ENCODE measurements at places on chromosomes 6 and 20.
A peak's percentile ranks its signal among the peaks of the same experiment; 100 is the strongest.

DNA sequence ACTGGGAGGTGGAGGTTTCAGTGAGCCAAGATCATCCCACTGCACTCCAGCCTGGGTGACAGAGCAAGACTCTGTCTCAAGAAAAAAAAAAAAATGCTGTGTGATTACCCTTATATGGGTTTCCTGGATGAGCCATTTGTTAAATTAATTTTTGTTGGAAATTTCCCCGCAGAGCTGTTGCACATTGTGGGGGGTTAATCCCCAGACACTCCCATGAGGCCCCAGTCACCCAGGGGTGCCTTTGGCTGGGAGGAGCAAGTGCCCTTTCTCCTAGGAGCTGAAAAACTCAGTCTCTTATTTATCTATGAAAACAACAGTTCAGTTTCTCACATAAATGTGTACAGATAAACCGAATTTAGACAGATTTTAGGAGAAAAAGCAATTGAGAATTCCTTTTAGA, 4.7 kb upstream of the DEFB132 start:
- no peak for DNase-seq

DNA sequence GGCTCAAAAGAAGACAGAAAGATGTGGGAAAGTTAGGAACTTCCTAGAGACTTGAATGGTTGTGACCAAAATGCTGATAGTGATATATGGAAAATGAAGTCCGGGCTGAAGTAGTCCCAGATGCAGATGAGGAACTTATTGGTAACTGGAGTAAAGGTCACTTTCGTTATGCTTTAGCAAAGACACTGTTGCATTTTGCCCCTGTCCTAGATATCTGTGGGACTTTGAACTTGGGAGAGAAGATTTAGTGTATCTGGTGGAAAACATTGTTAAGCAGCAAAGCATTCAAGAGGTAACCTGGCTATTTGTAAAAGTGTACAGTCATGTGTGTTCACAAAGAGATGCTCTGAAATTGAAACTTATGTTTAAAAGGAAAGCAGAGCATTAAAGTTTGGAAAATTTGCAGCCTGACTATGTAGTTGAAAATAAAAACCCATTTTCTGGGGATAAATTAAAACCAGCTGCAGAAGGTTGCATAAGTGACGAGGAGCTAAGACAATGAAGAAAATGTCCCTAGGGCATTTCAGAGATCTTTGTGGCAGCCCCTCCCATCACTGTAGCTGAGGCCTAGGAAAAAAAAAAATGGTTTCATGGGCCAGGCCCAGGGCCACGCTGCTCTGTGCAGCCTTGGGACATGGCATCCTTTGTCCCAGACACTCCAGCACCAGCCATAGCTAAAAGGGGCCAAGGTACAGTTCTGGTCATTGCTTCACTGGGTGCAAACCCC, 1692.2 kb downstream of the HACE1 start:
- no peak for DNase-seq

- peak; percentile 67 for DNase-seq
Observed at GRCh38 chr6:26660000-26660361, 435 bp upstream of the ZNF322 start.

DNA sequence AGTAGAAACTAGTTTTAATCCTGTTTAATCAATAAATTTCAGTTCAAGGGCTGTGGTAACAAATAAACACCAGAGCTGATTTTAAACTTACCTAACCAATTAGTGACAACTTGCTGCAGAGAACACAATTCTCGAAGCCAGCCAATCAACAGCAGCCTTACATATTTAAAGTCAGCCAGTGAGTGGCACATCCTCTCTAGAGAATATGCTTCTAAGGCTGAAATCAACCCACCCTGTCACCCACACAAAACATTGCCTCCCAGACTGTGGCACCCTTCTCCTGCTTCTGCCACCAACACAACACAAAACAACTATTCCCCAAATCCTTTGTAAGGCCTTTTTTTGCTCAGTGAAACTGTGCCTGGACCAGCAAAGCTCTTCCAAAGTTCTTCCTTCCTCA, 306.0 kb downstream of the EYA4 start:
- DNase-seq = peak; percentile 47

GRCh38 chr6:158040051-158040803, 58.6 kb downstream of the SYNJ2 start:
- no peak for DNase-seq

DNA sequence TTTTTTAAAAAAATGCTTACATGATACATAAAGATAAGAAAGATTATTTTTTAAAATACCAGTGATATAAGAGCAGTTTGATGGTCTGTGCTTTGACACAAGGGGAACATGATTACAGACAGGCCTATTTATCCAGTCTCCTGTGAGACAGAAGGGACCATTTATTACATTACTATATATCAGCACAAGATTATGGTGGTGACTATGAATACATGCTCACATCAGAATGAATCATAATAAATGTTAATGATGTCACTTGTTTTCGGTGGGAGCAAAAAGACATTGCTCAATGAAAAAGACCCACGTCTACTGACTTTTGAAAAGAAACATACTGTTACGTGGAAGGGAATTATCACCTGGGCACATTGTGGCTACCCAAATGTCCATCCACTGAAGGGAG, 455.1 kb downstream of the CDC5L start:
- no peak for DNase-seq

DNA sequence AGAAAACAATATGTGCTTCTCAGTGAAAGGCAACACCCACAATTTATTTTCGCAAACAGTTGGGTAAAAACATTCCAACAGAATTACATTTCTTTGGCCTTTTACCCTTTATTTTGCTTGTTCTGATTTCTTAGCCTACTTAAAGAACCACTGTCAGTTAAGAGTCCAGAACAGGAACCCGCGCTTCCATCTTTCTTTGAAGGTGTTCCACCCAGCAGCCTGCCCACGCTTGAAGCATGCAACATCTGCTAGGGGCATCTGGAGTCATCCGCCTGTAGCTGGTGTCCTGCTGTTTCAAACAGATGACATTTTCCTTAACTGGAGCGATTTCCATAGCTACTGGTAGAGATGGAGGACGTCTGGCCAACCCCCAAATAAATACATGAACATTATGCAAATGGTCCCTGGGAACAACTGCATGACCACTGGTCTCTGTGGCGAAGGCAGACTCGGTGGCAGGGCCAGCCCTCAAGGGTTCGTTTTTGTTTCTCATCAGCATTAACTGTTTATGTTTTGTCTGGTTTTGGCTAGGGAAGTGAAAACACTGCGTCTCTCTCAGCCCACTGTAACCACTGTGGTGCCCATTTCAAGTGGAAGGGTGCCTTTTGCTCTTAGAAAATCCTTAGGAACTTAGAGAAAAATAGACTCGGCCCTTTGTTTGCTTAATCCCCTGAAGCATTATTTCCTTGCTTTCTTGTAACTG, 51.6 kb downstream of the LAMA4 start:
- DNase-seq = no peak

- no peak for DNase-seq
Observed at GRCh38 chr6:150613269-150613668, 13.6 kb downstream of the PLEKHG1 start.

DNA sequence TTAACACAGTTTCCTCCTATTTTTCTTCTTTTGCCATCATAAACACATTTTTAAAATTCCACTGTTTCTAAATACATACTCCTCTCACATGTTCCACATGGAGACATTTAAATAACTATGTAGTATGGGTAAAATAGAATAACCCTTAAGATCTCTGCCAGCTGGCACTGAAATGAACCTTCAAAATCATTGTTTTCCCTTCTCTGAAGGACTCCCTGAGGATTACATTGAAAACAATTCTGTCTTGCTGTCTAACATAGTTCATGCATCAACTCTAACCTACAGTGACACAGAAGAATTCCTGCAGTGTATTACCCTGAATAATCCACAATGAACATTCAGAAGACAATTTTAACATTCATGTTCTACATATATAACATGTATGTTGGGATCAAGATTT, 1361.8 kb upstream of the CITED2 start:
- no peak for DNase-seq

GRCh38 chr6:1825277-1825676, 215.6 kb downstream of the FOXC1 start:
- no peak for DNase-seq

DNA sequence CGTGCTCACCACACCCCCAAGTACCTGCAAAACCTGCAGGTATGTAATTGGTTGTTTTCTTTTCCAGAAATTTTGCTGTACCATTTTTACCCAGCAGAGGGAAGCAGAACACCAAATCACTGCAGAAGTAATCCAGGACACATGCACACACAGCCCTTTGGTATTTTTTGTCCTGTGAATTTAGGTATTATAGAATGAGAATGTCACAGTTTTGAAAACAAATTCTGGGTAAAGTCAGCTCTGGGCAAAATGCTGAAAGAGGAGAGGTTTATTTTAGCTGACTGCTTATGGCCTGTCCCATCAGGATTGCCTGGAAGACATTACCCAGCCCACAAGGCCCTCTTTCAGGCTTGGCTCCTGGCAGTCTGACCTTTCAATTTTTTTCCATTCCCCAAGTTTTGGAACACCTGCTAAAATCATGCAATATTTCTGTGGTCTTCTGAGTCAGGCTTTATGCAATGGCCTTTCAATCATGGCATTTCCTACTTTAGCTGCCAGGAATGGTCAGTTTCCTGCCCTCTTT, 3.5 kb upstream of the EFHC1 start:
- peak; percentile 83 for DNase-seq
